ENCODE measurements at places on chromosomes 3 and 15.

- no peak for DNase-seq
Observed at GRCh38 chr15:101105059-101105891, 146.6 kb downstream of the CHSY1 start.

DNA sequence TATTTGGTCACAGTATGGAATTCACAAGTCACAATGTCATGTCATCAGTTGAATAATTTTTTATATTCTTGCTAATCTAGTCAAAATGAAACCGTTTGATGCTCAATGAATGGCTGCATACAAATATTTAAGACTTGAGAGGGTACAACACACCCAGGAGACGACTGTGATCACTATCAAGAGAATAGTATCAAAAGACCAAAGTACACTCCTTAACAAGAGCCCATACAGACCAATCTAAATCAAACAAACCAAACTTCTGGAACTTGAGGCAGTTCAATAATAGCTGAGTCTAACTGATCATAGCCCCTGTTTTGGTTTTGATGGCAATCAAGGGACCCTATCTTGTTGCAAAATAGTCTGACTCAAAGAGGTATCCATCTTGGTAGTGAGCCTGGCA is 265.1 kb downstream of the THSD4 start:
- no peak for DNase-seq

DNA sequence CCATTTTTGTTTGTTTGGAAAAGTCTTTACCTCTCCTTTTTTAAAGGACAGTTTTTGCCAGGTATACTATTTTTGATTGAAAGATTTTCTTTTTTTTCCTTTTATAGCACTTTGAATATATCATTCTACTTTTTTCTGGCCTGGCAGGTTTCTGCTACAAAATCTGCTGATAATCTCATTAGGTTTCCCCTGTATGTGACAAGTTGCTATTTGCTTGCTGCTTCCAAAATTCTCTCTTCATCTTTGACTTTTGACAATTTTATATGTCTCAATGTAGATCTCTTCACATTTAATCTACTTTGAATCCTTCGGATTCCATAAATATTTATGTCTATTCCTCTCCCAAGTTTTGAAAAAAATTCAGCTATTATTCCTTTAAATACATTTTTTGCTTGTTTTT is 838.5 kb downstream of the IGSF11 start:
- DNase-seq = no peak

DNA sequence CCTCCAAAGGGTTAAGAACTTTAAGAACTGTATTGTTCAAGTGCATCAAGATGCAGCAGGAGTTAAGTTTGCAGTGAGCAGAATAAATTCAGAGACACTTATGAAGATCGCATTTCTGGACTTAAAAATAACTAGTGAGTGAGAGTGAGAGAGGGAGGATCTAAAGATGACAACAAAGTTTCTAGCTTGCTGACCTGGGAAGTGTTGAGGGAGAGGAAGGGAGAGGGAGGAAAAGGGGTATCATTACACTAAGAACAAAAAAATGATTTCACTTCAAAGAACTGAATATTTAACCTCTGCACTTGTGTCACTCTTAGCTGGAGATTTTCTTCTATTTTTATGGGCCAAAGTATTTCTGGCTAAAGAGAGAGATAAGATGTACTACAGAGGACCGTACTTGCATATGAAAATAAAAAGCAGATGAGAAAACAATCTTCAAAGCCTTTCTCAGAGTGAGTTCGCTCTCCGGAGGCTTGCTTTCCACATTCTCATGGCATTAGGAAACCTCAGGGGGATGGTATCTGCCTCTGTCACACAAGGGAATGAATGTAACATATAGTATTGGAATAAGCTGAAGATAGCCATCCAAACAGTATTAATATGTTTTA is 91.4 kb upstream of the TJP1 start:
- DNase-seq = no peak

DNA sequence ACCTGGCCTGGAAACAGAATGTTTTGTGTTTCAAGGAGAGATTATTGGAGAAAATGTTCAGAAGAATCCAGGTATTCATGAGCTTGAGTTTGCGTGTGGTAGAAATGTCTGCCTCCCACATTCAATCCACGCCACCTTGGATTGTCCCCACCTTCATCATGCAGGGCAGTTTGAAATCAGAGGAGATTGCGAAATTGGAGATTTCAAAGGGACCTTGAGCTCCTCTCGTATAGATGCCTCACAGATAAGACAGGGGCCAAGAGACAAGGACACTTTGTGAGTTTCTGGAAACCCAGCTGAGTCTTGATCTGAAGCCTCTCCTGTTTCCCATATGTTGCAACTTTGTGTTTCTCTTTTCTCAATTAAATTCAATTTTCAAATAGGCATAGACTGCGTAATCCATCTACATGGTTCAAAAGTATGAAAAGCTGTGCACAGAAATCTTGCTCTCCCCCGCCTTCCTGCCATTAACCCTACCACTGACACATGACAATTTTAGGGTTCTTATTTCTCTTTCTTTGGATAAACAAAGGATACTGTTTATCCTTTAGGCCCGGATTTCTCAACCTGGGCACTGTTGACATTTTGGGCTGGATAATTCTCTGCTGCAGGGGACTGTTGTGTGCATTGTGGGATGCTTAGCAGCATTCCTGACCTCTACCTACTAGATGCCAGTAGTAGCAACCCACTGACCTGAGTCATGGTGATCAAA is 53.8 kb downstream of the CMTM8 start:
- DNase-seq = no peak

GRCh38 chr15:84828086-84828908 is 11.1 kb downstream of the ALPK3 start:
- DNase-seq = no peak

DNA sequence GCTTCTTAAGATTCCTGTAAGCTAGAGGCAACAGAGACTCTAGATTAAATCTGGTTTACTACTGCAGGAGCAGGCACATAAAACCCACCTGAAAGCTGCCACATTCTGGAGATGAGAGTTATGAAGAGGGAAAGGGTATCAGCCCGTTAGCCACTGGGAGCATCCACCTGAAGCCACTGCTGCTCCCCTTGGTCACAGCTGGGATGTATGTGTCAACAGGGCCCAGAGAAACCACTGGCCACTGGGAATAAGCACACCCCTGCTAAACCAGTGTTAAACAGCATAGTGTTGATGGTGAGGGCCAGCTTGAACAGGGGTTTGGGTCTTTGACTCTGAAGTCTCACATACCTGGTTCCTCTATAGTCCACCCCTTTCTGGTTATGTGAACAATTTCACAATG is 10.9 kb downstream of the SLCO2A1 start:
- no peak for DNase-seq

- DNase-seq = no peak
Observed at GRCh38 chr3:75294124-75294523, 370.0 kb upstream of the FRG2C start.

DNA sequence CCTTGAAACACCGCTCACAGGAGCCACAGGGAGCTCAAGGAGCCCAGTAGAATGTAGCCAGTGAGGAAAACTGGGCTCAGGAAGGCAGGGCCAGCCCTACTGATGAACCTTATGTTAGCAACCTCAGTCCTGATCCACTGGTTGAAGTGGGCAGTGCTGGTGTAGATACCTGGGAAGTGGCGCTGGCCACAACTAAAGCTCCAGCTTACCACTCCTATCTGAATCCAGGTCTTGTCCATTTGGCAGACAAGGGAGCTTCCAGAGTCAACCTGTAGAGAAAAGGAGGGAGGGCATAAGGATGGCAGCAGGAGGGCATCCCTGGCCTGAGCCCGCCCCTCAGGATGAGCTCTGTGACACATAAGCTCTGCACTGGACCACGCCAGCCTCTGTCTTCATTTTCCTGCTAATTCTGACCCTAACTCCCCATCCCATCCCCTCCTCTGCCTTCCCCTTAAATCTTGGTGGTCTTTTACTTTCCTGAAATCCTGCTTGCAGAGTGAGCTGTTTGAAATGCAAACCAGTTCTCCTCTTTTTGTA is 2.1 kb upstream of the PRSS50 start:
- DNase-seq = no peak

GRCh38 chr3:39401983-39402382 is 4.5 kb upstream of the RPSA start:
- DNase-seq = no peak

DNA sequence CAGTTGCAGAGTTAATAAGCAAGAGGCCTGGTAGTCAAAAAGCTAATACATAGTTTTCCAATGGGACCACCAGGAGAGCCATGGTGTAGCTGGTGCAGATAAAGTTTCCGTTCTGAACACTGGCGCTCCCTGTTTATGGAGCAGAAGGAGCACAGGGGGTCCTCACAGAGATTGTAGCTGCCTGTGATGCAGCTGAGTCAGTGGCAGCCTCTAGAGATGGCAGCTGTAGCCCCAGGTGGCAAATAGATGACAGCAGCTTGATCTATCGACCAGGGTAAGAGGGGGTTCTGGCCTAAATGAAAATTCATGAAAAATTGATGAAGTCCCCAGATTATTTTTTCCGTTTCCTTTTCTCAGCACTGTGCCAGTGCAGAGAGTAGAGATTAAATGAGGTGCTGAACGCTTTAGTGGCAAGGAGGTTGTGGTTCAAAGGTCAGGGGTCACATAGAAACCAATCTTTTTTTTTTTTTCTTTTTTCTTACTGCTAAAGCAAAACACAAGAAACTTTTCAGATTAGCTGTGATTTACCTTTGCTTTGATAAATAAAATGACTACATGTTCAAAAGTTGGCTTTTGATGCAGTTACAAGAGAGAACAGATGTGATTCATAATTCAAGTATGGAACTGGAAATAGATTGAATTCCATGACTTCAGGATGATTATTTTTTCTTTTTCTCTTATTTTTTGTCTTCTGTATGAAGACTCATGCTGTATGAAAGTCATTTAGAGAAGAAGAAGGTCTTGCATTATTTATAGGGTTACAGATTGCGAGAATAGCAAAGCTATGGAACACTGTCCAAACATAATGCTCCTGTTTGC is 63.3 kb downstream of the ROBO2 start:
- no peak for DNase-seq

DNA sequence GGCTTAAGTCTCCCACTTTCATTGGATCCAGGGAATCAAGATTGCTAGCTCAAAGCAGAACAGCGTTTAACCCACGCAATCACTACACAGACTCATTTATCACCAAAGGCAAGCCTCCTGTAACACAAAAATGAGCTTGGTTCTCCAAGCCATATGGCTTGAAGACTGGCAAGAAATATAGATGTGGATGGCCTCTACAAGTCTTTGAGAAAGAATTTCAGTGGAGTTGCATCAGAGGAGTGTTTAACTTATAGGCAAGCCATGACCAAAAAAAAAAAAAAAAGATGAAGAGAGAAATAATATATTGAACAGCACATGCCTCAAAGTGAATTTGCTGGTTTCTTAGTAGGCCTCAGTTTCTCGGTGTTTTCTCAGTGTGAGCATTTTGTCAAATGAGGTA is 27.3 kb downstream of the PDZRN3 start:
- no peak for DNase-seq

DNA sequence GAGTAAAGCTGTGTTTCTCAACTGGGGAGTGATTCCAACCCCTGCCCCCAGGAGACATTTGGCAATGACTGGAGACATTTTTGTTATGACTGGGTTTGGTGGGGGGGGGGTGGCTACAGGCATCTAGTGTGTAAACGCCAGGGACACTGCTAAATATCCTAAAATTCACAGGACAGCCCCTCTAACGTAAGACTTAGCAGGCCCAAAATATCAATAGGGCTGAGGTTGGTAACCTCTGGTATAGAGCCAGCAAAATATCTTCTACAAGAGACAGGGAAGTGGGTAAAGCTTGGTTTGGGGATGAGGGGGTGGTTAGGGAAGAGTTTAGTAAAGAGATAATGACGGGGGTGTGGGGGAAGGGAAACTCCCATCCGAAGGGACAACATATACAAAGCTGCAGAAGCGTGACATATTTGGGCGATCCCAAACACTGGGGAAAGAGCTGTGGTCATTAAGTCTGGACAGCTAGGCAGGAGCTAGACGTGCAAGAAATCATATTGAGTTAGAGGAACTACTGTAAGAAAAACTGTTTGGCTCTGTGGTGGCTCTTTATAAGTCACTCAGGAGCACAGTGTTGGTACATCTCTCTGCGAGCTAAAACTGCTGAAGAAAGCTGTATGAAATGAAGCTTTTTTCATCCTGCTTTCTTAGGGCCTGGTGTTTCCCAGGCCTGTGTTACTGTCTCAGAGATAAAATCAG is 697 bp upstream of the TRIM69 start:
- DNase-seq = no peak

GRCh38 chr3:132218817-132219755 is 98.1 kb upstream of the ACP3 start:
- no peak for DNase-seq

- DNase-seq = no peak
Observed at GRCh38 chr15:69400850-69401249, 13.3 kb upstream of the KIF23 start.

DNA sequence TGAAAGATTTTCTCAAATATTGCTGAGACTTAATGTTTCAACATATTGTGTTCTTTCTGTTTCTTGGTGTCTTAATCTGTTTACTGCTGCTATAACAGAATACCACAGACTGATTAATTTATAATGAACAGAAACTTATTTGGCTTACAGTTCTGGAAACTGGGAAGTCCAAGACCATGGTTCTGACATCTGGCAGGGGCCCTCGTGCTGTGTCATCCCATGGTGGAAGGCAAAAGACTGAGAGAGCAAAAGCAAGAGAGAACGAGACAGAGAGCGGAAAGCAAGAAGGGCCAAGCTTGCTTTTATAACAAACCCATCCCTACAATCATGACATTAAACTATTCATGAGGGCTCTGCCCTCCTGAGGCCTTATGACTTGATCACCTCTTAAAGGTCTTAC is 88.7 kb downstream of the ARNT2 start:
- no peak for DNase-seq

- DNase-seq = no peak
Observed at GRCh38 chr3:58404396-58404795, 29.2 kb downstream of the PDHB start.

DNA sequence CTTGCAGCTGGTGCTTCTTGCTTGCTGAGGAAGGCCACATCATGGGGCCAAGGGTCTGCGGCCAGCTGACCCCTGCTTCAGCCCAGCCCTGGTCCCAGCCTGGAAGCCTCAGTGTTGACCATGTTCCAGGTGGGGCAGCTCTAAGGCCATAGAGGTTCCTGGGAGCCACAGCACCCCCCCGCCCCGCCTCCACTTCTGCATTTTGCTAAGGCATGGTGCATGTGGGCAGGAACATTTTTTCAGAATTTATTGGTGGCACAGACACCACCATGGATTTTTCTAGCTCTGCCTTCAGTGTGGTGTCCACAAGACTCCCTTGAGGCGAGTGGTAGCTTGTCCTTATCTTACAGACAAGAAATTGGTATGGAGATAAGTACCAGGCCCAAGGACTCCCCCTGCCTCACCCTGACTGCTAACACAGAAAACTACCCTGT is 1.9 kb upstream of the CHST14 start:
- no peak for DNase-seq

- peak; percentile 71 for DNase-seq
Observed at GRCh38 chr15:88649286-88649733, 10.5 kb downstream of the ISG20 start.

GRCh38 chr3:127730171-127730570 is 57.4 kb downstream of the ABTB1 start:
- DNase-seq = no peak

DNA sequence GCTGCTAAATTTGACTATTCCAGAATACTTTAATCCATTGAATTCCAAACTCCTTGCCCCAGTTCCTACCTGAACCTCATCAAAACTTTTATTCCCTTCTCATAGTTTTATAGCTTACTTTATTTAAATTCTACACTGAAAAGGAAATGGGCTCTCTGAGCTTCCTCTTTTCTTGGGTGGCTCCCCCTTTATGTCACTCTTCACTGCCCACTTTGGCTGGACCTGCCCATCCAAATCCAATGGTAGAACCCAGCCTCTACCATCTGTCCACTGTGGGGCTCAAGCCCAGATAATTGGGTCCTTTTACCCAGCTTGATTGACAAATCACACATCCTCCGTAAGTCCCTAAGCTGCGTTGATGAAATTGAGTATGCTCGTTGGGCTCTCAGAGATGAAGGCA is 216.5 kb downstream of the BBX start:
- no peak for DNase-seq
